ENCODE measurements at places on chromosomes 13 and 19. TPM values are rescaled to one million over a fixed set of nuclear protein-coding genes. Genes with fewer than 3 reads are reported as not detected.

LILRA6 gene
- total RNA-seq, result 36.9 TPM

MEIOSIN gene
- not detected for total RNA-seq

HPN gene
- total RNA-seq, result 28.1 TPM

ZMYM2 gene
- 71.5 TPM for total RNA-seq

SPTBN4 gene
- total RNA-seq, result 0.53 TPM

All from lower lobe of right lung (tissue), 2 donors.